ENCODE measurements at places on chromosomes 1 and 21.

GRCh38 chr1:218945050-218945449 lies 228.6 kb upstream of the LYPLAL1 start:
- DNase-seq, result no peak

GRCh38 chr1:159938211-159938852 lies 7.1 kb downstream of the IGSF9 start:
- no peak for DNase-seq

DNA sequence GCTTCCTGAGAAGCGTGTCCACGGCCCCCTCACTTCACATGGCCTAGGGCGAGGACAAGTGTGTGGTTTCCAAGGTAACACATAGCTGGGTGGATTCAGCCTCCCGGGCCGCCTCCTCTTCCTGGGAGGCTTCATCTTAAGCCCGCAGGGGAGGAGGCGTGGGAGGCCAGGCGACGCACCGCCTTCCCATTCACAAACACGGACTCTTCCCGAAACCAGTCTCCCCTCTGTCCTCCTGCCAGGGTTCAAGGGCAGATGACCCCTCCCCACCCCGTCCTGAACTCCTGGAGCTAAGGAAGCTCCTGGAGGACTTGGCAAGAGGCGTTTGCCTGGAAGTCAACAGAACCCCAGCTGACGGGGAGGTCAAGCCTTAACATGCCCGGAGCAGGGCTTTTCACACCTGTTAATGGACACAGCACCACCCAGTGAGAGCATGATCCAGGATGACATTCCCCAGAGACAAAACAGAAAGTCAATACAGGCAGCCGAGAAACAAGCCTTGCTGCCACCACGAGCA lies 56.7 kb downstream of the KCNN3 start:
- DNase-seq, result no peak

GRCh38 chr1:178580096-178580495 lies 67.2 kb downstream of the TEX35 start:
- no peak for DNase-seq

- no peak for DNase-seq
These were observed 1.8 kb downstream of the USP24 start for GRCh38 chr1:55213151-55213884.

- DNase-seq, result no peak
These were observed 53.6 kb downstream of the FGGY start for GRCh38 chr1:59350521-59350920.

GRCh38 chr1:62425041-62425440 lies 11.8 kb upstream of the USP1 start:
- no peak for DNase-seq

DNA sequence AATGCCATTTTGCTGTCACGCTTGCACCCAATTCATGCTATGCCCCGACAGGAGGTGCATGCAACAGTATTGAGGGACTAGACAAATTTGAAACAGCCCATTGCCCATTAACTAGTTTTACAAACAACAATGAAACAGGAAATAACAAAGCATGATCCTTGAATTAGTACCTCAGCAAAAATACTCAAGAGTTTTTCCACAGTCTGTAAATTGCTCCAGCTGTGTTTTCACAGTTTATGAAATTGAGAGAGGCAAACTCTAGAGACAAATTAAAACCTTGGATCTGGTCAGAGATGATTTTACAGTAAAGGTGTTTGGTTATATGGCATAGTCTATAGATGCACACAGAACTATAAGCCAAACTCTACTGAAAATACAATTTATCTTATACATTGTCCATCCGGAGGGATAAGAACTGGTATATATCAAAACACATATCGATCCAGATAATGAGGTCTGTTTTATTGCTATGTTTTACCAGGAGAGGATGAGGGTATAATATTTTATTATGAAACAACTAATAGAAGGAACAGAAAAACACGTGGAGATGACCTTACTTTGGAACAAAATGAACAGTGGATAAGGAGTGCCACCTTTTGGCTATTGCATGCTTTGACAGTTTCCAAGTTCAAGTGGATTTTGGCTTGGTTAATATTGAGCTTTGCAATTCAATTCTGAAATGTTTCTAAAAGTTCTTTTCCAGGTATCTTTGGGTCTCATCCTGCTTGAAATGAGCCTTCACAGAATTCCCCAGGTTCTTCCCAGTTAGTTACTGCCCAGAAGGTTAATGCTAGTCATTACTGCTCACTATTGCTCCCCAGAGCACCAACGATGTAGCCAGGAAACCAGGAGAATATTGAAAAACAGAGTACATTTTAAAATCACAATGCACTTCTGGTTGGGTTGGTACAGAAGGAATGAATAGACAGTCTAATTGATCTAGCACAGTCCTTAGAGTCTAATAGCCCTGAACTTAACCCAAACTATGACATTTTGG lies 45.7 kb downstream of the ZC3H11B start:
- no peak for DNase-seq

- DNase-seq, result no peak
These were observed 7.2 kb downstream of the APCS start for GRCh38 chr1:159594625-159595405.

- DNase-seq, result no peak
These were observed 169.1 kb downstream of the C1orf21 start for GRCh38 chr1:184555665-184556641.

- no peak for DNase-seq
These were observed 16.7 kb upstream of the PLEKHA6 start for GRCh38 chr1:204376465-204376864.

DNA sequence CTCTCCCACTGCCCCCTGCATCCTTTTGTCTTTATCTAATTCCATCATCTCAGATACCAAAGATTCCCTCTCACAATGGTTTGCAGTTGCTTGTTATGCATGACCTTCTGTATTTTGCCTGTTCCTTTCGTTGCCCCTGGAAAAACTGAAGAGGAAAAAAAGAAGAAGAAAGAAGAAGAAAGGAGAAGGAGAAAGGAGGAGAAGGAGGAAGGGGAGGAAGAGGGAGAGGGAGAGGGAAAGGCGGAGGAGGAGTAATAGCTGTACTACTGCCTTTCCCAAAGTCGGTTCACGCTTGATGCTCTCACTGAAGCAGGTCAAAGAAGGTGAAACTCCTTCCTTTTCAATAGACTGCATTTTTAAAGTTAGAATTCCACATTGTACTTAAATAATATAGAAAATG lies 513.8 kb downstream of the PTPRC start:
- DNase-seq, result no peak

GRCh38 chr1:14873677-14874076 lies 275.2 kb downstream of the KAZN start:
- DNase-seq, result no peak

- no peak for DNase-seq
These were observed 92.7 kb downstream of the TENT5C start for GRCh38 chr1:117698398-117699160.

DNA sequence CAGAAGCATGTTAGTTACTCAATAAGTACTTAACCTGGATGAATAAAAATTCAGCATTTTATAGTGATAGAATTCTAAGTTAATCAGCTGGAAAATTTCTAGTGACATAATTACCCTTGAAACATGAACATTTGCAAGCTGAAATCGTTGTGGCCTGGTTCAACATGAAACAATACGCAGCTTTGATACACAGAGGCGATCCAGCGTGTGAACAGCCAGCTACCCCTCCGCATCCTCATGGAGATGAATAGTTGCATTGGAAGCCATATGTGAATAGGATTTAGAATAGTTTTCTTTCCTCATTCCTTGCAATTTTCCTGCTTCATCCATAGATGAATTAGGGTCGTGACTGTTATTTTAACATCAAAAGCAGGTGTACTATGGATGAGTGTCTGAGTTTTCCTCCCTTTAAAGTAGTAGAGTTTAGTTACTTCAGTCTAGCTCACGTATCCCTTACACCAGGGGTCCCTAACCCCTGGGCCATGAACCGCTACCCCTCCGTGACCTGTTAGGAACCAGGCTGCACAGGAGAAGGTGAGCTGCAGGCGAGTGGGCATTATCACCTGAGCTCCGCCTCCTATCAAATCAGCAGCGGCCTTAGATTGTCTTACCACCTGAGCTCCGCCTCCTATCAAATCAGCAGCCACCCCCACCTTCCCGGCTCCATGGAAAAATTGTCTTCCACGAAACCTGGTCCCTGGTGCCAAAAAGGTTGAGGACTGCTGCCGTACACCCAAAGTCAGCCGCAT lies 6.2 kb upstream of the TARBP1 start:
- no peak for DNase-seq

DNA sequence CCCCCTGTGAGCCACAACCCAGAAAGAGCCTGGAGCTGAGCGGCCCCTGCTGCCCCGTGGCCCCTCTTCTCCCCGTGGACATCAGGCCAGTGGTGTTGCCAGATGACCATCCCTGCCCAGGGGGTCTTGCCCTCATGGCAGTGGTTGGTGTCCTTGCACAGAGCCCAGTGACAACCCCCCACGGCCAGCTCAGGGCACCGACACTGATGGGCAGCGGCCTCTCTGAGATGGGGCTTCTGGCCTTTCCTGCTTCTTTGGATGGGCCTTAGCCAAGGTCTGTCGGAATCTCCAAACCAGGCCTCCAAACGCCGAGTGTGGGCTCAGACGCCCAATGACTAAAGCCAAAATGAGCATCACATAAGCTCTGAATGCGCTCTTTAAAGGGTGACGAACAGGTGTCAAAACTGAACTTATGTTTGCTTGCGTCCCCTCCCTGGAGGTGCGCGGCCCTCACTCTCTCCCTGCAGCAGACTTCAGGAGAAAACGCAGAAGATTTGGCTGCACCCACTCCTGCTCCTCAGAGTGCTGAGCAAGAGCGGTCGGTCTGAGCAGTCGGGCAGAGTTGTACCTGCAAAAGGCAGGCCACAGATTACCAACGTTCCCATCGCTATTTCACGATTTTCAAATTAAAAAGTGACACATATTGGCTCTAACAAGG lies 41.9 kb downstream of the UBE2G2 start:
- DNase-seq, result no peak

DNA sequence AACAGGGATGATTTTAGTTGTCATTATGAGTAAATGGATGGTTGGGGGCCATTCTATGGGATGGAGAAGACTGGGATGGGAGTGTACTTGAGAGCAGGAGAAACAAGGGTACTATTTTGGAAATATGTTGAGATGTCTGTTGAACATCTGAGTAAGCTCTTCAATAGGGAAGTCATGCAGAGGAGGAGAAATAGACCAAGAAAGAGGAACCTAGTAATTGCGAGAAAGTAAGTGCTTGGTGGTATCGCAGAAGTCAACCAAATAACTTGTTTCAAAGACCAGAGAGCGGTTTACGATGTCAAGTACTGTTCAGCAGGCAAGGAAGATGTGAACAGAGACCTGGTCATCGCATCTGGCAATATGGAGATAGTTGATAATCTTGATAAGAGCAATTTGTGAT lies 22.4 kb upstream of the CHRM3 start:
- DNase-seq, result no peak

DNA sequence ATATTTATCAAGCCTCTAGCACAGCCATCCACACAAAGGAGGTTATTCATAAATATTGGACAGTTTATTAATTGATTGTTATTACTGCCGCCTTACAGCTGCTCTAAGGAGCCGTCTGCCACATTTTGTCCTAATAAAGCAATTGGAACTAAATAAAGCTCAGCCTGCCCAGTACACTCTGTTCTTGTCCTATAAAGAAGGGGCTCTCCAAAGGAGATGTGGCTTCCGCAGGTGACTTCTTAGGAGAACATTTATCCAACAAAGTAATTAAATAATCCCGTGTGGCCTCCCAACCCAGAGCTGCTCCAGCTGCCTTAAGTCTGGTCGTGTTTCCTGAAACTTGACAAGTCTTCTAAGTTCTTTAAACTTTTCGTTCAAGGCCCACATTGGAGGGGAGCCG lies 497.7 kb downstream of the NPHP4 start:
- no peak for DNase-seq

DNA sequence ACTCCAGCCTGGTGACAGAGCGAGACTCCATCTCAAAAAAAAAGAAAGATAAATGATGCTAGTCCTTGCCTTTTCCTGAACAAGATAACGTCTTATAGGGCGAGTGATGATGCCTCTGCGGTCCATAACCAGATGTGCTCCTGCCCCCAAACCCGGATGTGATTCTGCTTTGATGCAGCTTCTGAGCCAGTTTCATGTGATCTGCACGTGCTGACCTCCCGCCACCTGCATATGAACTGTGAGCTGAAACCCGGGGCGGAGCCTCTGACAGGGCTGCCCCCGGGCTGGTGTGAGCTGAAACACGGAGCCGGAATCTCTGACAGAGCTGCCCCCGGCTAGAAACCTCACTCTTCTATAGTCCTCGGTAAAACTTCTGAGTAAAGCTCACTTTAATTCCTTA lies 1.3 kb downstream of the KRTAP12-4 start:
- DNase-seq, result no peak

DNA sequence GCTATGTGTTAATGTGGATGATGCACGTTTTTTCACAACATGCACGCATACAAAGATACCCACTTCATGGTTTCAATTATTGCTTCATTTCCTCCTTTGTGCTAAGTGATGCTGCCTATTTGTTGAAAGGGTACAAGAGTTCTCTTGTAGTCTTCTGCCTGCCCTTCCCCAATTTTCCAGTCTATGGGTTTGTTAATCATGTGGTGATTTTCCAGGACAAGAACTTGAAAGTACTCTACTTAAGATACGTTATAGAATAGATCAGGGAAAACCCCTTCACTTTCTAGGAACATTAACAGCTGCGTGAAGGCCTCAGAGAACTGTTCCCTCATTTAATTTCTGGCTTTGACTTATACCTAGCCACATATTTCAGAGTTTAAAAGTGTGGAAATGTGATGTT lies 52.1 kb upstream of the SLC44A3 start:
- no peak for DNase-seq

GRCh38 chr1:51329443-51330325 lies 678 bp downstream of the TTC39A start:
- DNase-seq, result no peak

DNA sequence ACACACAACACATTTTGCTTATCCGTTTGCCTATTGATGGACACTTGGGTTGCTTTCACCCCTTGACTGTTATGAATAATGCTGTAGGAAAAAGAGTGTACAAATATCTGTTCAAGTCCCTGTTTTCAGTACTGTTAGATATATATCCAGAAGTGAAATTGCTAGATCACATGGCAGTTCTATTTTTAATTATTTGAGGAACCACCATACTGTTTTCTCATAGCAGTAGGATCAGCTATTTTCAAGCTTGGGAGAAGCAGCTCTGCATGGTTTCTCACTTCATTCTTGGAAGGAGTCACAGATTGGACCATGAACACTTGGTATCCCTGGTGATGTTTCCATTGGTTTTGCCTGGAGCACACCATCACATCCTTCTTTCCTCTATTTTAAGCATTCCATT lies 114.4 kb upstream of the ZP4 start:
- DNase-seq, result no peak

All from CD4-positive, alpha-beta T cell treated with Interleukin-2 at 100 ng/mL for 4 hours (primary cell).